ENCODE measurements at places on chromosomes 12 and 14. TPM values are rescaled to one million over a fixed set of nuclear protein-coding genes. Genes with fewer than 3 reads are reported as not detected.

Gene ACOT2
- 21.3 TPM for total RNA-seq

Gene PCBP2
- 251 TPM for total RNA-seq

Gene KLRF1
- not detected for total RNA-seq

Gene B4GALNT1
- 0.51 TPM for total RNA-seq

Gene GPR84
- total RNA-seq = not detected

Gene ULK1
- total RNA-seq = 14.9 TPM

Data from fibroblast of lung (primary cell).